ENCODE measurements at places on chromosomes 3 and 15. TPM values are rescaled to one million over a fixed set of nuclear protein-coding genes. Genes with fewer than 3 reads are reported as not detected.

The LTK gene
- not detected for total RNA-seq

The OIP5 gene
- 3.3 TPM for total RNA-seq

DNA sequence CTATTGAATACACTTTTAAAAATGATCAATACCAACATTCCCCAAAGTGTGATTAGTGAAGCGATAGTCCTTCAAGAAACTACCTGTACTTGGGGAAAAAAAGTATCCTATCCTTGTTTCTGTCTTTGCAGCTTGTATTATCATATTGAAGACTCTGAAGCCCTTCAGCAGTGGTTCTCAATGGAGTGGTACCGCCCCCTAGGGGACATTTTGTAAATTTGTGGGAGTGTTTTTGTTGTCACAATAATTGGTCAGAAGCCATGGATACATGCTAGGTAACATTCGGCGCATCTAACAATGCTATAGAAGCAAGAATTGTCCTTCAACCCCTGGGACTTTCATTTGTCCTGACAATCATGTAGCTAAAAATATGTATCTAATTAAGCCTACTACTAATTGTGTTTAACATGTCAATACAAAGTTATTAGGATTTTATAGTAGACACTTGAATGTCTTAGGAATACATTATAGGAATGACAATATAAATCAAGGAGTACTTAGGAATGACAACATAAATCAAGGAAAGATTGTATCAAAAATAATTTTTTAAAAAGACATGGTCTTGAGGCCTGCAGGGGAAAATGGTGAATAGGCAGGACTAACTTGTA lies 53.7 kb downstream of the NMD3 start:
- peak; percentile 77 for DNase-seq

DNA sequence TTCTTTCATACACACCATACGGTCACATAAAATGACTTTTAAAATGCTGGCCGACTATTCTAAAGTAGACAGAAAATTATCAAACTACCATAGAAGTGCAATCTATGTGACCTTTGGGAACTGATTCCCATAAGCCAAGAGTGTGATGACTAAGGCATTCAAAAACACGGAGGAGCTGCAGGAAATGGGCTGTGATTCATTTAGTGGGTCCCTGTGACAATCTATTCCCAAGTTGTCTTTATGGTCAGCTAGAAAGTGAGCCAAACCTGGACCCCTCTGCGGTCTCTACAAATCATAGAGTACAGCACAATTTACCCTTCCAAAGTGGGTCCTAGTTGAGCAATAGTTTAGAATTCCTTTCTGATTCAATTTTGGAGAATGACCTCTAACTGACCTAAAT lies 251.5 kb upstream of the CBLB start:
- no peak for DNase-seq

All from dermis microvascular lymphatic vessel endothelial cell (primary cell).